ENCODE measurements at places on chromosomes 5 and 9. TPM values are rescaled to one million over a fixed set of nuclear protein-coding genes. Genes with fewer than 3 reads are reported as not detected.

DNA sequence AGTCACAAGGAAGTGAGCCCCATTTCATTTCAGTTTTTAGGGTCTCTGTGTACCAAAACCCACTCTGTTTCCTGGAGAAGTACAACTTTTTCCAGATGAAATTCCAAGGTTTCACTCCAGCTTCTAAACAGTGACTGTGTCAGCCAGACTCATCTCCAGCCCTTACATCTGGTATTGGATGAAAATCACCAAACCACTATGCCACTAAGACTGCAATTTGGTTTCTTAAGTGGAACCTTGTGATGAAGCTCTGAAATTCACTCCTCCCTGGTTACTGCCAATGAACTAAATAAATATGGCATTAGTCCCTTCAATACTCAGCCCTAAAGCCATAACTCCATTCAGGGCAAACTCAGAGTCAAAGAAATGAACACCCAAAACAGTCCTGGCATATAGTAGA, 211.2 kb upstream of the DAPK1 start:
- DNase-seq: no peak

The SLC34A1 gene
- 0.21 TPM for total RNA-seq

DNA sequence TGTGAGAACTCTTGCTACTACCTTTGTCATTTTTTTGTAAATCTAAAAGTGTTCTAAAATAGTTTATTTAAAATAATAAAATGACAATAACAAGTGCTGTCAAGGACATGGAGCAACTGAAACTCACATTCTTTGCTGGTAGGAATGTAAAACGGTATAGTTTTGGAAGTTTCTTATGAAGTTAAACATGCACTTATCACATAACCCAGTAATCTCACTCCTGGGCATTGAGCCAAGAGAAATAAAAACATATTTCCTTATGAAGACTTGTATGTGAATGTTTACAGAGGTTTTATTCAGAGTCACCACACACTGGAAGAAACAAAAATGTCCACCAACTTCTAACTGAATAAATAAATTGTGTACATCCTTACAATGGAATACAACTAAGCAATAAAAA, 46.0 kb upstream of the COL15A1 start:
- DNase-seq: no peak

- no peak for DNase-seq
Observed at GRCh38 chr5:38719916-38720315, 125.9 kb upstream of the OSMR start.

- no peak for DNase-seq
Observed at GRCh38 chr5:76926329-76927105, 26.3 kb upstream of the CRHBP start.

The LPAR1 gene
- total RNA-seq: not detected

The MTX3 gene
- 33.1 TPM for total RNA-seq

GRCh38 chr5:125295405-125295872, 549.0 kb upstream of the ZNF608 start:
- no peak for DNase-seq

DNA sequence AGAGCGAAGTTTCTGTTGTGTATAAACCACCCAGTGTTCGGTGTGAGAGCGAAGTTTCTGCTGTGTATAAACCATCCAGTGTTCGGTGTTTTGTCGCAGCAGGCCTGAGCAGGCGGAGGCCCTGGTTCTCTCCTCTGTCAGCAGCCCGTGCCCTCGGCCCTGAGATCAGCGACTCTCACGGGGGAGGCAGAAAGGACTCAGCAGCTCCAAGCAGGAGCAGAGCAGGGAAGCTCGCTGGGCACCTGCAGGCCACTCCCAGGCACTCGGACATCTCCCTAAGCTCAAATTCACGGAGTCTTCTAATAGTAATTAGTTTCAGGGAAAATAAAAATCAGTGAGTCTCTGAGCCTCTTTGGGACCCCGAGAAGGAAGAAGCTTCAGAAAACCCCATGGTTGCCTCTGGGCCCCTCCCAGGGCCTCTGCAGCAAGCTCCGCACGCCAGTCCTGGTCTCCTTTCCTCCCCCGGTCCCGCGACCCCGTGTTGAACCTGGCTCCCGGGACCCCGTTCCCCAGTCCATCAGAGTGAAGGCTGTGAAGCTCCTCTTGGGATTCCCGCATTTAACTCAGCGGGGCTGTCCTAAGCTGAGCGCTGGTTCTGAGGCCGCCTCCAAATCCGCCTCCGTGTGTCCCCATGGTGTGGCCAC, 81.9 kb upstream of the ADAMTS2 start:
- DNase-seq: no peak

GRCh38 chr9:135815830-135816650, 91.3 kb downstream of the CAMSAP1 start:
- peak; percentile 19 for DNase-seq

DNA sequence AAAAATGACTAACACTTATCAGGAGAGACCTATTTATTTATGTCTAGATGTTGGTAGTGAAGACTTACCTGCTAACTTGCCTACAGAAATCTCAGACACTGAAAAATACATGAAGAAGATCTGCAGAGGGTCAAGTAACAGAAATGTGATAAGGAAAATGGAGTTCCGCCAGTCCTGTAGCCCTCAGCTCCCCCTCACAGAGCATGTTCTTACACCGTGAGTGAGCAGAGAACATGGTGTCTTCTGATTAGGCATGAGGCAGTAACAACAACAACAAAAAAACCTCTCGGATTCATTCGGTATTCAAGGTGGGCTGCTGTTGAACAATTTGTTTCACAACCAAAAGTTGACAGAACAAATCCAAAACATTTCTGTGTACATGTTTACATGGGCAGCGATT, 162.0 kb upstream of the SNX2 start:
- no peak for DNase-seq

- no peak for DNase-seq
Observed at GRCh38 chr5:79955941-79956670, 35.0 kb downstream of the MTX3 start.

GRCh38 chr9:1962122-1962521, 53.0 kb upstream of the SMARCA2 start:
- no peak for DNase-seq

The TMEFF1 gene
- total RNA-seq: 0.19 TPM

The OR1N2 gene
- not detected for total RNA-seq

- no peak for DNase-seq
Observed at GRCh38 chr5:14915291-14915952, 43.8 kb upstream of the ANKH start.

DNA sequence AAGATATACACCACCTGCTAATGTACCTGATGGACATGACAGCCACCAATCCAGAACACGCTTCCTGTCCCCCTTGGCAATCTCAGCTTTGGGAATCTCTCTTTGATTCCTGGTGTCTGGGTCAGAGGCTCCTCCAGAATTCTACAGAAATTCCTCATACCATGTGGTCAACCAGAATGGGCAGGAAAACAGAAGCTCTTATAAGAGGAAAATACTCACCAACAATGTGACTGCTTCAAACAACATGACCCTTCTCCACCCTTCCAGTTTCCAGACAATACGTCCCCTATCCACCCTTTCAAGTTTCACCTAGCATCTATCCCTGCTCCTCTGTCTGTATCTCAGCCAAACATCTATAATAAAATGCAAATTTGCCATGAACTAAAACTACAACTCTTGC, 247.2 kb downstream of the DENND1A start:
- no peak for DNase-seq

DNA sequence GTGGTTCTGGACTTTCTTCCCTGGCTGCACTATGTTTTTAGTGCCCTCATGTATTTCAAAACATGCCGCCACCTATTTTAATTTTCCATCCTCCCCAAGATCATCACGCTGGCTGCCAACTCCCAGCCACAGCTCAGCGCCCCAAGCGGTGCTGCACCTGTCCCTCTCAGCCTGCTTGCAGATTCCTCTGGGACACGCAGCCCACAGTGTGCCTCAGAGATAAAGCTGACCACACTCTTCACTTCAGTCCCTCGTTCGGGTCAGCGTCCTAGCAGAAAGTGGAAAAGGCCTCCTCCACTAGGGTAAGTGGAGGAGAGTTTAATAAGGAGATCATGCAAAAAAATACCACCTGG, 56.2 kb upstream of the CKS2 start:
- DNase-seq: no peak

DNA sequence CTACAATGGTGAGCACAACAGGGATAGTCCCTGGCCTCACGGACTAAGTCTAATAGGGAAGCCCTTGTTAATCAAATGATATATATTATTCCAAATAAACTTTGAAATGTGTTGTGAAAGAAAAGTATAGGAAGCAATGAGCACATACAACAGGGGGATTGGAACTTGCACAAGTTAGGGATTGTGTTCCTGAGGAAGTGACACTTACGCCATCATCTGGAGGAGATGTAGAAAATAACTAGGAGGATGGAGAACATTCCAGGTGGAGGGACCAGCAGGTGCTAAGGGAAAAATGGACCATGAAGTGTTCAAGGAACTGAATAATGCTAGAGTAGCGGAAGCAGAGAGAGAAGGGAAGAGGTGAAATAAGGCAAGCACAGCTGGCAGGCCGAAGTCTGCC, 18.8 kb upstream of the RPS23 start:
- DNase-seq: no peak

GRCh38 chr9:78127279-78128225, 95.9 kb upstream of the GNAQ start:
- DNase-seq: no peak

GRCh38 chr5:36861871-36862270, 14.7 kb upstream of the NIPBL start:
- no peak for DNase-seq

DNA sequence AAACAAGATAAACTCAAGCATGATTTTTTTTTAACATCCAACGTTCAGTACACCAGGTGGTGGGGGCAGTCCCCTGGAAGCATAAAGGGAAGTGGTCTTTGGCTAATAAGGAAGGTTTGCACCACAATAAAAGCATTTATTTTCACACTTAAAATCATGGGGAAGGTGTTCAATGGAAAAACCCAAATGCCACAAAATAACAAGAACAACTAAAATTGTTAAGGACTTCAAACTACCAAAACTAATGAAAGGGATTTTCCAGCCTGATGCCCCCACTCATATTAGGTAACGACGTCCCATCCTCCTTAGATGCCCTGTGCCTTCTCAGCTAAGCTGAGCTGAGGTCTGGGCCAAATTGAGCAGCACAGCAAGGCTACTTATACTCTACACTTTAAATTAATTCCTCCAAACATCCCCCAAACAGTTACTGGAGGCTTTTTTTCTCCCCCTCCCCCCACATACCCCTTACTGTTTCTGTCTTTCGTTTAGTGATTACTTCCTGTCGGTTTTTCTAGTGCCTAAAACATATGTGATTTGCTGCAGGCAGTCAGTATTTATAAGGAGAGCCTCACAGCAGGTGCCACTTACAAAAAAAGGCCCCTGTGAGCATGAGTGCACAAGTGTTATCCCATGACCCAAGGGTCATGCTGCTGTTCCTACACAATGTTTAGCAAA, 259.7 kb upstream of the ZNF608 start:
- no peak for DNase-seq

DNA sequence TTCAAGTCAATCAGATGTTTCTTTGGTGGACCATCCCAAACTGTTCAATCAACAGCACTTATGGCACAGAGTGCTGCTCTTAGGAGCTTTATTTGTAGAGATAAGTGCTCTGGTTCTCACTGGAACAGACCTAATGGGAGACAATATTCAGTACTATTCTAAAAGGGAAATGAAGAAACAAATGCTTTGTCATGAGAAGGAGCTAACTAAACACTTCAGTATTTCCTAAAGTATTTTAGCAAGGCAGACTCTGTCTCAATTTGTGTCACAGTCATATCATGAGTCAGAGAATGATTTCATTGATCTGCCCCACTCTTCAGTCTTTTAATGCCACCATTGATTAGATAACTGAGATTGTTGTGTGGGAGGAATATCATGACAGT, 175.3 kb downstream of the SLF1 start:
- no peak for DNase-seq

DNA sequence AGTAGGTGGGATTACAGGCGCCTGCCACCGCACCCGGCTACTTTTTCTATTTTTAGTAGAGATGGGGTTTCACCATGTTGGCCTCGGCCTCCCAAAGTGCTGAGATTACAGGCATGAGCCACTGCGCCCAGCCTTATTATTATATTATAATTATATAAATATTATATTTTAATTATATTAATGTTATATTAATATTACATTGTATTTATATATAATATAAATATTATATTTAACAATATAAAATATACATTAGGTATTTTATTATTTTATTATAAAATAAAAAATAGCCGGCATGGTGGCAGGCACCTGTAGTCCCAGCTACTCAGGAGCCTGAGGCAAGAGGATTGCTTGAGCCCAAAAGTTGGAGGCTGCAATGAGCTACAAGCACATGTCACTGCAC, 21.6 kb upstream of the GLDC start:
- DNase-seq: no peak

The SLC27A6 gene
- total RNA-seq: not detected

DNA sequence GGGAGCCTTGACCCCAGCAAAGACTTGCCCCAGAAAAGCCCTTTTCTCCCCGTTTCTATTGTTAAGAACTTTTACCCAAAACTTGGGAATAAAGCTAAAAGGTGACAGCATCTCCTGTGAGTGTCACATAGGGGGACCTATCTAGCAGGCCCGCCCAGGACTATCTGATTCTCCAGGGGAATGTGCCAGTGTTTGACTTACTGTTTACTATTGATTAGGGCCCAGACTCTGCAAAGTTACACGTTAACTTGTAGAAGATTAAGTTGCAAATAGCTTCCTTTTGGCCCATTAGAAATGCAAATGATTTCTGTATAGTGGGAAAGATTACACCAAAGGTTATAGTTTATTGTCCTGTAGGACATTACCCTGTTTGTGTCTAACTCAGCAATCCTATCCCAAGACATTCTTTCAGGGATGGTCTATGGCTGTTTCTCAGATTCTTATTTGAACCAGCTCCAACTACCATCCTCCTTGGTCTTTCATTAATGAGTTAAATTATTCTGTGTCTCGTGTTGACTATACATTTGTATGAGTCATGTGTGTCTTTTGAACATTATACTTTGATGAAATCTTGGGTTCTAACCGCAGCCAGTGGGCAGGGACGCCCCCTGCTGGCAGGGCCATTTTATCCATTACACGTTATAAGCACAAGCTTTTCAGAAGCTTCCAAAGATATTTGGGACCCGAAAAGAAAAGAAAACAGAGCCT, 60.7 kb downstream of the HRH2 start:
- peak; percentile 56 for DNase-seq

DNA sequence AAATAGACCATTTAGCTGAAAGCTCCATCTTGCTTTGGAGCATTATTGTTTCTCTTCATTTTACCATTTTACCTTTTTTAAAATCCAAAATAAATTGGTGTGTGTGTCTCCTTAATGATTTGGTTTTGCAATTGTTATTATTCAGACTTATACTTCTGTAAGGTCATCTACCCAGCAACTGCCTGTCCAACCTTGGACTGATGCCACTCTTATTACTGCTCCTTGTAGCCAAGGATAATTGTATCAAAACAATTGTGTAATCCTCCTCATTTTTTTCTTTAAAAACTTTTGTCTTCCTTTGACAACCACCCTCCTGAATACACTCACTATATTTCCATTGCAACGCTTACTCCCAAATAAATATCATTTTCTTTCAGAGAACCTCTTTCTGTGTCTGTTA, 30.3 kb upstream of the HMGCR start:
- no peak for DNase-seq

GRCh38 chr9:72615931-72616330, 94.5 kb downstream of the TMC1 start:
- DNase-seq: no peak

The TEX48 gene
- 1.4 TPM for total RNA-seq

The TTC33 gene
- total RNA-seq: 33.5 TPM

The OR1J2 gene
- not detected for total RNA-seq

GRCh38 chr9:72751541-72751940, 201.3 kb downstream of the ALDH1A1 start:
- DNase-seq: no peak
